ENCODE measurements at places on chromosomes 2 and 18.
A peak's percentile ranks its signal among the peaks of the same experiment; 100 is the strongest.

GRCh38 chr2:132253496-132254305 is 91.9 kb upstream of the ANKRD30BL start:
- DNase-seq: no peak

DNA sequence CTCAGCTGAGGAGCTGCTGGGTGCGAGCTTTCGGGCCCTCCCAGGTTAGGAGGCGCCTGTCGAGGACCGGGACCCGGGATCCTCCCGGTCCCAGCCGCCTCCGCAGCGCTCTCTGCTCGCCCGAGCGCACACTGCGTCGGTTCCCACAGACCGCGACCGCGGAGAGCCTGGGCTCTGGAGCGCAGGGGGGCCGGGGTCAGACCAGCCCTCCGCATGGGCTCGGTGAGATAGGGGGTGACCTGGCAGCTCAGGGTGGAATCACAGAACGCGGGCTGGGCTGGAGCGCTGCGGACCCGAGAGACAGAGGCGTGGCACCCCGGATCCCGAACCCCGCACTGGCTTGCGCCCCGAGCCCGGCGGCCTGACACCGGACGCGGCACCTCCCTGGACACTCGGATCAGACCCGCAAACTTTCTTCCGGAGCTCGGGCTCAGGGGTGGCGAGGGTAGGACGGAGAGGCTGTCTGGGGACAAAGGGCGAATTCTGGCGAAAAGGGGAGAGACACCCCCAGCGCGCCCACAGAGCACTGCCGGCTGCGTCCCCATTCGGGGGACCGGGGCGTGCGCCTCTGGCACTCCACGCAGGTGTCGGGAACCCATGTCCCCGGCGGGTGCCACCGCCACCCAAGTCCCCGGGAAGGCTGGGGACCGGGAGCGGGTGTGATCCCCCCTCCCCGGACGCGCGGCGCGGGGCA is 612 bp downstream of the DIPK1C start:
- no peak for DNase-seq

- no peak for DNase-seq
Measured at GRCh38 chr2:133718688-133719201, 150.5 kb upstream of the NCKAP5 start.

- DNase-seq: no peak
Measured at GRCh38 chr18:51092117-51092516, 62.1 kb downstream of the SMAD4 start.

GRCh38 chr18:49610022-49610445 is 48.2 kb downstream of the LIPG start:
- DNase-seq: no peak

DNA sequence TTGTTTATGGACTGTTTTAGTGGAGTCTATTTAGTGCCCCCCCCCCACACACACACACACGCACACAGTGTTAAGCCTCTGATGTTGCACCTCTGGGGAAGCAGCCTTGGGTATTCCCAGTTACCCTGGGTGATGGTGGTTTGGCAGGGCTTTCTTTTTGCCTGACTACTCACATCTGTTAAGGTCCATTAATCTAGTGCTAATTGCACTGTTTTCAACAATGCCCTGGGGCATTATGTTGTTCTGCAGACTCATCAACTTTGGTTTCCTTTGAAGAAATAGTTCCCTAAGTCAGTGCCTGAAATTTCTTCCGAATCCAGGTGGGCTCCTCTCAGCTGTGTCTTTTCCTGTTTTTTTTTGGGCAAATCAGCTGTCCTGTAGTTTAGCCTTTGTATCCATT is 34.7 kb downstream of the SPOPL start:
- no peak for DNase-seq

DNA sequence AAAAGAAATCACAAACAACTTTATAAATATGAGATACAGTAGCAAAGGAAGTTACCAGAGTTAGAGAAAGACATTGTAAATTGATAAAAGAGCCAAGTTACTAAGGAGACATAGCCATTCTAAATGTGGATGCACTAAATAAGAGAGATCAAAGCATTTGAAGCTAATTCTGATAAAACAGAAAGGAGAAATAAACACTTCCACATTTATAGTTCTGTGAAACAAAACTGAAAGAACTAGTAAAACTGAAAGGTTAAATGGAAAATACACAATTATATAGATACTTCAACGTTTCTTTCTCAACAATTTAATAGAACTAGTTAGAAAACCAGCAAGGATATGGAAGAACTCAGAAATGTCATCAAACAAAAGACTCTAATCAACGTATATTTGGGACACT is 309.0 kb upstream of the CDH2 start:
- no peak for DNase-seq

- no peak for DNase-seq
Measured at GRCh38 chr2:10785260-10785659, 27.3 kb downstream of the PDIA6 start.

- DNase-seq: no peak
Measured at GRCh38 chr2:60053791-60054190, 499.7 kb downstream of the BCL11A start.

DNA sequence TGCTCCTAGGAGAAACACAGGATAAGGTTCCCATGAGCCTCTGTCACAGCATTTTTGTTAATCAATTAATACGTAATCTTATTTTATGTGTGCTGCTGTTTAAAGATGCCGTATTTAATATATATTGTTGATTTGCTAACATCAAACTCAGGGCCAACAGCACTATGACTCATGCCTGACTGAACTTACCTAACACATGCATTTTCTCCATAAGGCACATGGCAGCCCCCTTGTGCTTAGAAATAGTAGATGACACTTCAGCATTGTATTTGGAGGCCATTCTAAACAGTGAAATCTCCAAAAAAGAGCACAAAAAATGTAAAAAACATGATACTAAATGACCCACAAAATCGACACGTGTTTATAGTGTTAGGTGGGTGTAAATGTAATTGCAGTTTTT is 314.8 kb downstream of the MYCN start:
- DNase-seq: no peak

GRCh38 chr18:58402247-58402646 is 226.6 kb downstream of the ALPK2 start:
- DNase-seq: no peak

GRCh38 chr2:49913025-49913424 is 758.7 kb upstream of the FSHR start:
- DNase-seq: no peak

DNA sequence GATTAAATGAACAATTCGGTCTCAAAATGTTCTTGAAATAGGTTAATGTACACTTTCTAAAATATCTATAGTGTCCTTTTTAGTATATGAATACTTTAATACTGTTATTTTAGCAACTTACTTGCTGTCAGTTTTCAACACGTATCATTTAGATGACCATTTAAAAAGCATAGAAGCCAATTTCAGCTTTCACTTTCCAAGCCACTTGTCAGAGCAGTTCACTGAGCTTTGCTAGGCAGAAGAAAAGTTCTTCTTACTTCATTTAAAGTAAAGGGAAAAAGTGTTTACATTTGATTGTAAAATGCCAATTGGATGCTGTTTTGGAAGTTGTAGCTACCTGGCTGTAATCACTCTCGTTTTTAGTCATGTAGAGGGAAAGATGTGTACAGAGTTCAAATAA is 126.0 kb downstream of the KCNH7 start:
- no peak for DNase-seq

GRCh38 chr2:240956171-240956934 is 42.1 kb upstream of the SNED1 start:
- no peak for DNase-seq

DNA sequence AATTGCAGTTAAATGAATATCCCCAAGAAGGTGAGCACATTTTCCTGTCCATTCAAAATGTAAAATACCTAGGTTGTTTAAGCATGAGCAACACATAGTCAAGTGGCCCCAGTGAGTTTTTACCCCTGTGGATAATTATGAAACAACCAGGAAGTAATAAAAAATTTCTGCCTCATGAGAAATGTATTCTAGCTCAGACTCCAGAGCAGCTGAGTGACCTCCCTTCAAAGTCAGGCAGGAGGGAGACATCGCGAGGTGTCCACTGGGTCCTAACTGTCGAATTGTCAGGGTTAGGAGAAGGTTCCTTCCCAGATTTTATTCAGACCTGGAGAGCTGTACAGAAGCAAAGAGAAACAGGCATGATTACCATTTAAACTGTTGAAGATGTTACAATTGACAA is 416.6 kb upstream of the SMIM21 start:
- DNase-seq: no peak

GRCh38 chr2:29528891-29529520 is 392.4 kb downstream of the ALK start:
- peak; percentile 3 for DNase-seq

- DNase-seq: no peak
Measured at GRCh38 chr2:53672881-53673522, 94.6 kb upstream of the CHAC2 start.

DNA sequence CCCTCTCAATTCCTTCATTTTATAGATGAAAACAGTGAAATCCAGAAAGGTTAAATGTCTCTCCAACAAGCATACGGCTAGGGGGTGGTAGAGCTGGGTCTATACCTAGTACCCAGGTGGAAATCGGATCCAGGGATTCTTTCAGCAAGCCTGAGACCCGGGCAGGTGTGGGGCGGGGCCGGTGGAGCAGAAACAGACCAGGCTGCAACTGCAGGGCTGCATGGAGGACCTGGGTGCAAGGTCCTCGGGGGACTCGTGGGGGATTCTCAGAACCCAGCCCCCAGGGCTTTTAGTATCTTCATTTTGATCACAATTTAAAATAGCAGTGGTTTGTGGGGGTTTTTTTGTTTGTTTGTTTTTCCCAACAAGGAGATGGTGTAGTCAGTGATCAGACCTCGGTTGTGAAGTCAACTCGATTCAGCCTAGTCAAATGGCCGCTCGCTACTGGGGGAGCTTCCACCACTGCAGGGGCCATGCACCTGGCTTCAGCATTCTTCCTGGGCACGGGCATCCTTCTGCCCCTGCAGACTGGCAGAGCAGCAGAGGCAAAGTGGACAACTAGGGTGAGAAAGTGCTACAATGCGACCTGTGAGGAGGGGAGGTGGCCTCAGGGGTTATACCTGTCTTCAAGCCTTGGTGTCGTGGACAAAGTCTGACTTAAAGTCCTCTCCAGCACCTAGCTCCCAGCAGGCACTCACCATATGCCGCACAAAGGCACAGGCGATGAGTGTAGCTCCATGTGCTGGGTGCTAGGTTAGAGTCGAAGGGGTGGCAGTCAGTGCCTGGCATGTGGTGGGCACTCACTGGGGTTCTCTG is 46.3 kb downstream of the GORASP2 start:
- DNase-seq: no peak

- DNase-seq: no peak
Measured at GRCh38 chr2:224449212-224450147, 47.6 kb upstream of the FAM124B start.

DNA sequence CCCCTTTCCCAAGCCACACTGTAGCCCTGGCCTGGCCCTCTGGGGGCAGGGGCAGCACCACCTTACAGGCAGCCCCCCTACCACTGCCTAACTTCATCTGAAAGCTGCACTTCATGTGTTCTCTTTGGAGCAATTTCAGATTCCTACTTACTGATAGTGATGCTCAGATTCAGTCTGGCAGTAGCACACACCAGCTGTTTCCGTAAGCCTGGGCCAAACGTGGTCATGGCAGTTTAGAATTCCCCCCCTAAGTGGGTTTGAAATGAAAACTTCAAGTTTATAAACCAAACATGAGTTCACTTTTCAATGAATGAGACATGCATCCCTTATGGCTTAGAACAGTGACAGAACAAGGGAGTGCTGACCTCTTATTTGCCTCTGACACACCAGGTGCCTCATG is 29.4 kb downstream of the GDF7 start:
- DNase-seq: no peak

DNA sequence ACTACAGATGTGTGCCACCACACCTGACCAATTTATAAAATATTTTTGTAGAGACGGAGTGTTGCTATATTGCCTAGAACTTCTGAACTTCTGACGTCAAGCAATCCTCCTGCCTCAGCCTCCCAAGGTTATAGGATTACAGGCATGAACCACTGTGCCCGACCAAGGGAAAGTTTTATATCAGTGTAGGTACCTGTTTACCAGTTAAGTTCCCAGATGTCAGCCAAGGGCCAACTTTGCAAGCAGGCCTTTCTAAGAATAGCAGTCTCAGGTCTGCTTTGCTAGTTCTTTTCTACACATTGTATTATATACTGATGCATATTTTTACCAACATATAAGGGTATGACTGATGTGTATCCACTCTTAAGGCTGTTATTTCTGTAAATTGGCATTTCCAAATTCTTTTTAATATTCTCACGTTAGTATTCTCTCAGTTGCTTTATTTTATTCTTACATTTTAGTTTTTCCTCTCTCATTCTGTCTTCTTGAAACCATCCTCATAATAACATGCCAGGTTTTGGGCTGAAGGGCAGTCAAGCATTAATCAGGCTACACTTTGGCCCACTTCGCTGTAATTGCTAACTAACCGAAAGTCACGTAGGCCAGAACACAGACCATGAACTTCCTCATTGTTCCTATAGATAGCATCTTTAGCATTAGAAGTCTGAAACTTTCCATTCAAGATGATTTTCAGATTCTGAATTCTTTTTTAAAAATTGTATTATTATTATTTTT is 25.0 kb upstream of the CXXC1 start:
- DNase-seq: no peak

DNA sequence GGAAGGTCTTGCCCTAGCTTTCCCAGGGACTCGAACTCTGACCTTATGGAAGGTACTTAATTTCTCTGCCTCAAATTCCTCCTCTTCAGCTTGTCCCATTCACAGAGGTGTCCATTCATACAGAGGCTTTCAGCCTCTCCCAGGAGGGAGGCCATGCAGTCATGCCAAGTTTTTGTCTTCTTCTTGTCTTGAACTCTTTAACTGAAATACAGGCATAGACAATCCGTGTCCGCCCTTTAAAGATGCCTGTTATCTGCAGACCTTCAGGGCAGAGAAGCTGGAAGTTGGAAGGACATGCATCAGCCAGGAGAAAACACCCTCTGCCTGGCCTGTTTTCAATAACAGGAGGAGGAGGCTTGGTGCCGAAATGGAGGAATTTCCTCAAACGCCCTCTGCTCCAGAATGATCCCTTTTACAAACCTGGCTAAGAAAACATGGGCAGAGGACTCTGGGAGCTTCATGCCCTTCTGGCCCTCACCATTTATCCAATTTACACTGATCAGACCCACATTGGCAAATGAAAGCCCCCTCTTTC is 308.3 kb downstream of the MYCN start:
- DNase-seq: no peak

GRCh38 chr2:151498178-151498577 is 88.5 kb downstream of the RIF1 start:
- DNase-seq: no peak

GRCh38 chr2:11862049-11862448 is 115.6 kb downstream of the LPIN1 start:
- DNase-seq: no peak

DNA sequence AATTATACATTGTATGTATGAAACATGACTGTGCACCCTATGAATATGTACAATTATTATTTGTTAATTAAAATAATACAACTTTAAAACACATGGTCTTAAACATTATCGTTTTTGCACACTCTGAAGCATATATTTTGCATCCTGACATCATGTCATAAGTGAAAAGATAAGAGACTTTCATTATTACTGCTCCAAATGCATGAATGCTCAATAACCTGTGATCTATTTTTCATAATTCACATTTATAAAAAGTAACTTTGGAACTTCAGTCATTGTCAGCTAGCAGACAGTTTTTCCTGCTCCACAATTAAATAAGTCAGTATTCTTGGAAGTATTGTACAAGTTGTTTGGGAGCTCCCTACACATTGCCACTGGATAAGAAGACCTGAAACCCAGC is 1.3 kb upstream of the ITPRIPL1 start:
- no peak for DNase-seq

- DNase-seq: no peak
Measured at GRCh38 chr2:180781276-180781675, 199.1 kb upstream of the UBE2E3 start.

- DNase-seq: no peak
Measured at GRCh38 chr18:22106536-22107292, 62.7 kb upstream of the GATA6 start.

GRCh38 chr2:221911890-221912289 is 339.8 kb upstream of the EPHA4 start:
- DNase-seq: no peak

Measured in stimulated activated CD4-positive, alpha-beta T cell treated with anti-CD3 and anti-CD28 coated beads, Interleukin-15, amount 100 ng/mL, for 1 hour (primary cell).